Left colon (tissue), 2 donors: ENCODE measurements at places on chromosomes 2 and 18.
A peak's percentile ranks its signal among the peaks of the same experiment; 100 is the strongest.

- DNase-seq, result no peak
Measured at GRCh38 chr2:128299628-128300027, 19.0 kb downstream of the HS6ST1 start.

DNA sequence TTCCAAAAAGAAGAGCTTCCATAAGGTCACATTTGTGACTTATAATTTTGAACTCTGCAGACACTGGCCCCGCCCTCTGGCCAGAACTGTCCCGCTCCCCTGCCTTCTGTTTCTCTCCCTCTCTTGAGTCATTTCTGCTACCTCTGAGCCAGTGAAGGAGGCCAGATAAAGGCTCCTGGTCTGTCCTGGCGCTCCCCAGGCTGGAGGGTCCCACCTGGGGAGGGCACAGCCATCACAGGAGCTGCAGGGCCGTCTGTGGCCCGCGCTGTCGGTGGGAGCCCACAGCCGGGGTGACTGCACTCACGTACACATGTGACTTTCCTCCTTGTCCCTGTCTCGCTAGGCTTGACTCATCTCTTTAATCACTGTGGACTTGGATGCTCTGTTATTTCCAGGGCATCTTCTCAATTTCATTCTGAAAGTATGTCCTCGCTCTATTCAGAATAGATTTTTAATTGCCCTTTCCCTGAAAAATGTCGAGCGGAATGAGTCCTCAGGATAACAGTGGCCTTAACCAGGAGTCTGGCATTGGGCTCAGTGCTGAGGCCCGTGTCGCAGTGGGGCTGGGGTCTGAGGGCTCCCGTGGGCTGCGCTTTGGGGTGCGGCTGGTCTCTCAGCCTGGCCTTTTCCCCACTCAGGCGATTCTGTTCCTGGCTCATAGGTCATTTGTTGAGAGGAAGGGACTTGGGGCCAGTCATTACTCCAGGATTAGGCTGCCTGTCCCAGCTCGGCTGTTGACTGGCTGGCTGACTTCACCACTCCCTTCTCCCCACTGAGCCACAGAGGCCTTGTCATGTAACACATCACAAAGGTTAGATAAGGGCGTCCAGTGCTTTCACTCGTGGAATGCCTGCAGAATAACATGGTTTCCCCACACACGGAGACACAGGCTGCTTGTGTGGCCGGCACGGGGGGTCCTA is 34.5 kb downstream of the KLHL29 start:
- DNase-seq, result no peak

DNA sequence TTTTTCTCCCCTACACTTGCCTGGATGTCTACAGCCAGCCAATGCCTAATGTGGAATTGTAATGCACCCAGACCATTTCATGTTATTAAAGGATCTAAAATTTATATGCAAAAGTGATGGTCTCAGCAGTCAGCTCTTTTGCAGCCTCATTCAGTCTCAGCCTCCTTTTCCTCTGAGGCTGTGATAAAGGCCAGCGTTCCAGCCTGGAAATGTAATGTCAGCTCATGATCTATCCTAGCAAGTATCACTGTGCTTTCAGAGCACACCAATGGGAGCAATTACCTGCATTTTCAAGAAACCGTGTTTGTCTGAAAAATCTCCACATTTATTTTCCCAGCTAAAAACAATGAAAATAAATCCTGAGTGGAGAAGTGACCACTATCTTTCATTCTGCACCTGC is 274.6 kb downstream of the CDH20 start:
- no peak for DNase-seq

DNA sequence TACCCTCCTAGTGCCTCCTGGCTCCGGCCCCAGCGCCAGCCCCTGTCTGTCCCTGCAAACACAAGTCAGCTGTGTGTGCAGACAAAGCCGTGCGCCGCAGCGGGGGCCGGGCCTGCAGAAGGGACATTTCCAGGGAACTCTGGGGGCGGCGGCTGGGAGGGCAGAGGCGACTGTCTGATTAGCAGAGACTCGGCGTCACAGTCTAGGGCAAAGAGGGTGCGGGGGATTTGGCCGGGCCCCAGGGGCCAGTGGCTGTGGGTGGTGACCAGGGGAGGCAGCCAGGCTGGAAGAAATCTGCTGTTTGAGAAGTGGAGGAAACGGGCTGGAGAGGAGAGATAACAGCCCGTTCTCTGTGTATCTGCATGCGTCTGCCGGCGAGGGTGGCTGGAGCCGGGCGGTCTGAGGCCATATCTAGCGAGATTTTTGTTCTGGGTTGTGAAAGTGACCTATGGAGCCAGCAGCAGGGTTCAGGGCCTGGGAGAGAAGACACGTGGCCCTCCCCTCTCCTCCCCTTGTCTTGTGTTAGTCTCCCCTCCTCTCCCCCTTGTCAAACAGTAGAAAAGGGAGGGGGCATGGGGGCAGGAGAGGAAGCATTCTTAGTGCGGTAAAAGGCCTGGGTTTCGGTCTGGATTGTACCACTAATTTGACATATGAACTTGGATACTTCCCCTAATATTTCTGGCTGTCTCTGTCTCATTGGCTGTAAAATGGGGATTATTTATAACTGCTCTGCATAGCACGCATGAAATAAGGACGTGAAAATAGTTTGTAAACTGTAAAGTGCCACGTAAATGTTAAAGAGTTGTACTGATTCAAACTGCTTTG is 169.4 kb downstream of the SMAD7 start:
- peak; percentile 64 for DNase-seq

GRCh38 chr2:109376796-109377495 is 236.8 kb downstream of the SEPTIN10 start:
- DNase-seq, result no peak

- no peak for DNase-seq
Measured at GRCh38 chr2:120394764-120395163, 48.8 kb downstream of the INHBB start.

DNA sequence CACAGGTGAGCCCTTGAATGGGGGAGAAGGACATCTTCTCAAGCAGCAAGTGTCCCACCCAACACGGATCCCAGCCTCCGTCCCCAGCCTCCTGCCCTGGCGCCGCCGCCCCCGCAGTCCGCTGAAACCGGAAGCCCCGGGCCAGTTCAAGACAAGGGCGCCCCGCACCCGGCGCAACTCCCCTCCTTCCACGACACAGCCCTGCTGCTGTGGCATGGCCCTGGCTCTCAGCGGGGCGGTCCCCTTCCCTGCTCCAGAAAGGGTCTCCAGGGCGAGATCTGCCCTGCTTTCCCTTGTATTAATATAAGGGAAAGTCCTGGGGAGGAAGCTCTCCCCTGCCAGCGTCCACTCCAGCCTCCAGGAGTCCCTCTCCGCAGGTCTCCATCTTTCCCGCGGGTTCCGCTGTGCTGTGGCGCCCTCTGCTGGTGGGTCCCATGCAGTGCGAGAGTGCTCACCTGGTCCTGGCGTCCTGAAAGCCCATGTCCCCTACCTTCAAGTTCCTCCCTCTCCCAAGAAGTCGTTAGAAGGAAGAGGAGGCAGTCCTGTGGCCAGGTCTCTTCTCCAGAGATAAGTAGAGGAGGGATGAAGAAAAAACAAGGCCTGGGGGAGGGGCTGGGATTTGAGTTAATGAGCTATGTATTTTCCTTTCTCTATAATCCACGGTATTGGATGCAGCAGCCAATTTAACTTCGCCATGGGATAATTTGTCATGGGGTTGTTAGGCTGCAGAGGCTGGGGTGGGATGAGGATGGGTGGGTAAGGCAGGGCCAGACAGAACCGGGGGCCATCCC is 176.0 kb downstream of the SMAD2 start:
- peak; percentile 54 for DNase-seq

GRCh38 chr2:671787-672605 is 5.2 kb downstream of the TMEM18 start:
- no peak for DNase-seq

DNA sequence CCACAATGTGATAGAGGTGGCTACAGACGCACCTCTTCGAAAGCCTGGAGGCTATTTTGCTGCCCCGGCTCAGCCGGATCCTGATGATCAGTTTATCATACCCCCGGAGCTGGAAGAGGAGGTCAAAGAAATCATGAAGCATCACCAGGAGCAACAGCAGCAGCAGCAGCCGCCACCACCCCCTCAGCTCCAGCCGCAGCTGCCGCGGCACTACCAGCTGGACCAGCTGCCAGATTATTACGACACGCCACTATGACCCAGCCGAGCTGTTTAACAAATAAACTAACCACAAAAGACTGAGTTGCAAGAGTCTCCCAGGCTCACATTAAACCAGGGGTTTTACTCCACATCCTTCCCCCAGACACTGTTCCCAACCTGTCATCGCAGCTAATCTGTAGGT is 263.8 kb downstream of the PHLPP1 start:
- DNase-seq, result no peak

DNA sequence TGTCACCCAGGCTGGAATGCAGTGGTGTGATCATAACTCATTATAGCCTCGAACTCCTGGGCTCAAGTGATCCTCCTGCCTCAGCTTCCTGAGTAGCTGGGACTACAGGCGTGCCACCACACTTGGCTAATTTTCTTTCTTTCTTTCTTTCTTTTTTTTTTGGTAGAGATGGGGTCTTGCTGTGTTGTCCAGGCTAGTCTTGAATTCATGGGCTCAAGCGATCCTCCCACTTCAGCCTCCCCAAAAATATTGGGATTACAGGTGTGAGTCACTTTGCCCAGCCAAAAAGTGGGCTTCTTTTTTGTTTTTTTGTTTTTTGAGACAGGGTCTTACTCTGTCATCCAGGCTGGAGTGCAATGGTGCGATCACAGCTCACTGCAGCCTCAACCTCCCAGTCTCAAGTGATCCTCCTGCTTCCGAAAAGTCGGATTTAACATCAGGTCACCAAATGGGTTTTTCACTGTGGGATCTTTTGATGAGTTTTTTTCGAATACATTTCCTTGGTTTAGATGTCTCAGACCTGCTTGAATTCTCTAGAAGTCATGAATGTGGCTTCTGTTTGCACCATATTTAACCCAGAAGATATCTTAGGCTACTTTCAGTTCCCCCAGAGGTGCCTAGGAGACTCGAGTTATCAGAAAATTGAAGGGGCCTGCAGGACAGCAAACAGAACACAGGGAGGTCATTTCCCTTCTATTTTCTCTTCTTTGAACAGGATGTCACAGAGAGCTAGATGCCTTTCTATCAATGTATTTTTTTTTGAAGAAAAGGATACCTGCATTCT is 8.9 kb downstream of the RAB31 start:
- no peak for DNase-seq

- DNase-seq, result no peak
Measured at GRCh38 chr2:19802086-19802841, 99.5 kb downstream of the TTC32 start.

- no peak for DNase-seq
Measured at GRCh38 chr2:53516650-53517049, 251.0 kb upstream of the CHAC2 start.

GRCh38 chr2:71778936-71779773 is 325.8 kb downstream of the DYSF start:
- no peak for DNase-seq

GRCh38 chr2:60906395-60906794 is 25.0 kb downstream of the REL start:
- DNase-seq, result no peak

- DNase-seq, result peak; percentile 48
Measured at GRCh38 chr2:165408186-165408585, 61.3 kb upstream of the CSRNP3 start.

DNA sequence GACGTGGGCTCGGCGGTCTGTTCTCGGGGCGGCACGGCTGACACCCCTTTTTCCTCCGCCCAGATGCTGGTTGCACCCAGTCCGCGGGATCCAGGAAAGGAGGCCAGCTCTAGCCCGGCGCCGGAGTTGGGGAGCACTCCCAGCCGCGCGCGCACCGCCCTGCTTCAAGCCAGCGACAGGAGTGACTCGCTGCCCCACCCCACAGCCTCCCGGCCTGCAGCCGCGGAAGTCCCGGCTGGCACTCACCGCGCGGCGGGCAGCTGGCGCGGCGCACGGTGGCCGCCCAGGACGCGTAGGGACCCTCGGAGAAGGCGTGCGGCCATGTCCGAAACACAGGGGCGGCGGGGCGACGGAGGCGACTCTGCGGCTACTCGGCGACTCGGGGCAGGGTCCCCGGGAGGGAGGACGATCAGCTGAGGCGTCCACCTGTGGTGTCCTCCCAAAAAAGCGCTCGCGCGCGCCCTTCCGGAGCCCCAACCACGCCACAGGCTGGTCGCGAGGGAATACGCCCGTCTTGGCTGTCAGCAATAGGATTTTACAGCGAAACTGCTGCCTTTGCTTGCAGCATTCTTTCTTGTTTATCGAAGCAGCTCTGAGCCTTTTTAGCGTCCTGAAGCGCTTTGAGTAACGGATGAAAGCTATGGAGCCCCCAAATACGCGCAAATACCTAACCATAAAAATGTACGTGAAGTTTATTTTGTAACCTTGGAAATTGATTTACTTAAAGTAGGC is at the start of gene ACADL:
Gene ACADL, minus strand, starts transcription at position 507 of the 732 bp plus-strand sequence. Its CDS starts 184 bp downstream, at position 323.
- DNase-seq, result peak; percentile 68

GRCh38 chr2:219632760-219633105 is 5.3 kb downstream of the SLC4A3 start:
- no peak for DNase-seq
